ENCODE measurements at places on chromosomes 12 and 14.

DNA sequence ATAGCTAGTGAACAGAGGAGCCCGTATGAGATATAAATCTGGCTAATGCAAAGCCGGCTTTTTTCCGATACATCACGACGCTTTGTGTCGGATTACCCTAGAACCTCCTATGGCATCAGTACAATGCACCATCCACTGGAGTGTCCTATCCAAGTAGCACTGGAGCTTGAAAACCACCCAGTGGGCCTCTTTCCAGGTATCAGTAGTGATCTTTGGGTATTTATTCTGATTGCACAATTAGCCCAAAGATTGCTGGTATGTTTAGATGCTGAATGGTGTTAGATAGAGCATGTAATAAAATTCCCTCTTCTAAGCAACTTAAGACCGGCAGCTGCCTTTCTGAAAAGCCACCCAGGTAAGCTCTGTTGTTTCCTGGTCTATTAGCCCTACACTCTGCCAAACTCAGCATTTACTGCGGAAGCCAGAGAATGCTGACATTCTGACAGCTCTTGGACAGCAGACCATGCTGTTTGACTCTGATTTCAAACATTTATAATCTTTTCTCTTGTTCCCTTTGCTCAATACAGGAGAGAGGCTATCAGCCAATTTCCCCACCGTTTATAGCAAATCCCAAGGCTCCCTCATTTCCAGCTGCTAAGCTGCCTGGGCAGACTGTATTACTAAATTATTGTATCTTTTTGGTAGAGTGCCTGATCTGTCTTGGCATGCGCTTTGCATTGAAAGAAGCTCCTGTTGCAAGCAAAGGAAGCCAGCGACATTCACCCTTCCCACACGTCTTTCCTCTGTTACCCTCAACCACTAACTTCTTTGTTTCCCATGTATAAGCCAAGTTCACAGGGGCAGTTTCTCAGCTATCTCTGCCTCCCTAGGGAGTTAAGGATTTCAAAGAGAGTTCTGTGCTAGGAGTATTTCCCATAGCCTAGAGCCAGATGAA, 388.3 kb upstream of the GARIN6 start:
- DNase-seq, result no peak

DNA sequence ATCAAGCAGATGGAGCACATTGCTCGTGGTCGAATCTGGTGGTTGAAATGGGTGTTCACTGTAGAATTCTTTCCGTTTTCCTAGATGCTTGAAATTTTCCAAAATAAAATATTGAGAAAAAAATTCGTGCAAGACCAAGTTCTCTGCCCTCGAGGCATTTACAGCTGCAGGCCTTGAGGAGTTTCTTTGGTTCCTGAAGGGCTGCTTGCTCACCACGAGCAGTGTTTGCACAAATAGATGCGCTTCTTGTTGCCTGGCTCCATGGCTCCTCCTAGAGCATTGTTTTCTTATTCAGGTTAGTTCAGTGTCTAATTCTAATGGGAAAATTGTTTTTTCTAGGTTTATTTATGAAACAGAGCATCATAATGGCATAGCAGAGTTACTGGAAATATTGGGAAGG, 74.5 kb upstream of the DYNC1H1 start:
- no peak for DNase-seq

DNA sequence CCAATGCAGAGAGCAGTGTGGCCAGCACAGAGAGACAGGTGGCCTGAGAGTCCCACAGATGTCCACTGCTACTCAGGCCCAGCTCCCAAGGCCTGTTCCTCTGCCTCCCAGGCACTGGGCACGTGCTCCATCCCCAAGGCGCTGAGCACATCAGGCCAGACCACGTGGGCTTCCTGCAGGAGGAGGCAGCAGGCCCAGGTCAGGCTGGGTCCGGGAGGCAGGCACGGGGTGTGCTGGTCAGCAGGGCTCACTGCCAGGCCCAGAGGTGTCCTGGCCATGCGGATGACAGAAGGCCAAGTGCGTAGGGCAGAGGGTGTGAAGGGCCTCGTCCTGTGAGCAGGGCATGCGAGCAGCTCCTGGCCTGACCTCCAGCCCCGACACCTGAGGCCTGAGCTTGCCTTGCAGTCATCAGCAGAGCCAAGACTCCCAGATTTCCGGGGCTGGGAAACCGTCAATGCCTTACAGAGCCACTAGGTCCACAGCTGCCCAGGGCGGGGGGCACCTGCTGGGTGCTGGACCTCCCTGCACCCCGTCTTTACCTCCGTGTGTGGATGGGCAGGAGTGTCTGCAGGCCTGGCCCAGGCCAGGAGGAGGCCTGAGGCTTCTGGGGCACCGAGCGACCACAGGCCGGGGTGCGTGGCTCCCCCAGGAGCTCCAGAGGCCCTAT, 14.9 kb downstream of the TRMT61A start:
- no peak for DNase-seq

- no peak for DNase-seq
These were observed 40.5 kb upstream of the C14orf132 start for GRCh38 chr14:95998656-95999055.

- peak; percentile 16 for DNase-seq
These were observed 795 bp upstream of the ACOT2 start for GRCh38 chr14:73567951-73568885.

GRCh38 chr12:44127966-44128710, 292.3 kb downstream of the TMEM117 start:
- DNase-seq, result no peak

DNA sequence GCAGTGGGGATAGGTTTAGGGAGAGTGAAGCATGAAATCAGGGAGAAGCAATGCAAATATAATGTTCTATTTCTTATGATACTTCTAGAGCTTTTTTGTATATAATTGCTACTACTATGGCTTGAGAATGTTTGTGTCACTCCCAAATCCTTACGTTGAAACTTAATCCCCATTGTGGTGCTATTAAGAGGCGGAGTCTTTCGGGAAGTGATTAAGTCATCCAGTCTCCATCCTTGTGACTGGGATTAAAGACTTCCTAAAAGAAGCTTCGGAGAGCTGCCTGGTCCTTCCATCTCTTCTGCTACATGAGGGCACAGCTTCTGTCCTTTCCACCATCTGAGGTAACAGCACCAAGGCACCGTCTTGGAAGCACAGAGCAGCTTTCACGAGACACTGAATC, 81.2 kb downstream of the COX16 start:
- no peak for DNase-seq

DNA sequence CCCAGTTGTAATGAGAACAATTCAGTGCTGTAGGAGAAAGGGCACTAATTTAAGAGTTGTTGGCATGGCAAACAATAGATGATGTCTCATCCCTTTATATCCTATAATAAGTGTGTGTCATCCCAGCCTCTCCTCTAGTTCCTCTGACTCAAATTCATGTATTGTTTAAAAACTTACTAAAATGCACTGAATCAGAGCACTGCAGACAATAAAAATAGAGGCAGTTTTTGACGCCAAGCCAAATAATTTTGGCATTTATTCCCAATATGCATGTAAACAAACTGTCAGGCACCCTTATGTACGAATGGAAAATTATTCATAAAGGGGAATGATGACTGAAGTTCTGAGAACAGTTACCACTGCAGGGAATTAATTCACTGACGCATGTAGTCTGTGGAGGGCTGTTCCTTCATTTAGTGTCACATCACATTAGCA, 57.9 kb upstream of the TMX1 start:
- DNase-seq, result no peak

GRCh38 chr12:103455020-103455763, 40.6 kb downstream of the C12orf42 start:
- DNase-seq, result no peak

- no peak for DNase-seq
These were observed 111.0 kb downstream of the SLC25A47 start for GRCh38 chr14:100434033-100434601.
